Fibroblast of upper back skin (primary cell): ENCODE measurements at places on chromosomes 6 and 20.

GRCh38 chr6:105952772-105953690 is 133.1 kb upstream of the PRDM1 start:
- no peak for DNase-seq

DNA sequence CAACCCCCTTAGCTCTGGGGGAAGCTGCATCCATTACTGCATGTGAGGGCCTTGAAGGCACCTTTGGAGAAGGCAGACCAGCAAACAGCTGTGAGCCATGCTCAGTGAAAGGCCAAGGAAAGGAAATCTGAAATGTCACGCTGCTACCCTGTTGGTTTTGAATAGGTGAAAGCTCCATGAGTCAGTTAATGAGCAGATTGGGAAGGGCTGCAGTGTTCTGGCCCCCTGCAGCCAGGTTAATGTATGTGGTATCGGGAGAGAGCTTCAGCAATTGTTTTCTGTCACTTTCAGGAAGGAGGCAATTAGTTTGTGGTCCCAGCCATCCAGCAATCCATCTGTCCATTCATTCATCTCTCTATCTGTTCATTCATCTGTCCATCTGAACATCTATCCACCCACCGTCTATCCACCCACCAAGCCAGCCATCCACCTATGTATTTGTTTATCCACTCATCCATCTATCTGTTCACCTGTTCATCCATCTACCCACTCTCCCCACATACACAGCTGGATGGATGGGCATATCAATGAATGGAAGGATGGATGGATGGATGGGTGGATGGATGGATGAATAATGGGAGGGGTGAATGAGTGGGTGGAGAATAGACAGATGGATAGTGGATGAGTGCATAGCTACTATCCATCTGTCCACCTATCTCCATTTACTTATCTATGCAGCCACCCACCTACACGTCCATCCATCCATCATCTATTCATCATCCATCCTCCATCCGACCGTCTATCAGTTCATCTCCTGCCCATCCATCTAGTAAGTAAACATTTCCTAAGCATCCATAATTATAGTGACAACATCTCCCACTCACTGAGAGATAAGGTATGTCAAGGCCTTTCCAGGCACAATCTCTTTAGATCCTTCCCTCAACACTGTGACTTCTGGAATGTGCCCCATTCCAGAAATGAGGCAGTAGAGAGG is 16.0 kb downstream of the PCK1 start:
- no peak for DNase-seq

- DNase-seq: no peak
These were observed 4.3 kb downstream of the CCDC167 start for GRCh38 chr6:37495244-37495934.

GRCh38 chr20:33159713-33160112 is 8.2 kb upstream of the BPIFA2 start:
- no peak for DNase-seq
